ENCODE measurements at places on chromosomes 1 and 21.

DNA sequence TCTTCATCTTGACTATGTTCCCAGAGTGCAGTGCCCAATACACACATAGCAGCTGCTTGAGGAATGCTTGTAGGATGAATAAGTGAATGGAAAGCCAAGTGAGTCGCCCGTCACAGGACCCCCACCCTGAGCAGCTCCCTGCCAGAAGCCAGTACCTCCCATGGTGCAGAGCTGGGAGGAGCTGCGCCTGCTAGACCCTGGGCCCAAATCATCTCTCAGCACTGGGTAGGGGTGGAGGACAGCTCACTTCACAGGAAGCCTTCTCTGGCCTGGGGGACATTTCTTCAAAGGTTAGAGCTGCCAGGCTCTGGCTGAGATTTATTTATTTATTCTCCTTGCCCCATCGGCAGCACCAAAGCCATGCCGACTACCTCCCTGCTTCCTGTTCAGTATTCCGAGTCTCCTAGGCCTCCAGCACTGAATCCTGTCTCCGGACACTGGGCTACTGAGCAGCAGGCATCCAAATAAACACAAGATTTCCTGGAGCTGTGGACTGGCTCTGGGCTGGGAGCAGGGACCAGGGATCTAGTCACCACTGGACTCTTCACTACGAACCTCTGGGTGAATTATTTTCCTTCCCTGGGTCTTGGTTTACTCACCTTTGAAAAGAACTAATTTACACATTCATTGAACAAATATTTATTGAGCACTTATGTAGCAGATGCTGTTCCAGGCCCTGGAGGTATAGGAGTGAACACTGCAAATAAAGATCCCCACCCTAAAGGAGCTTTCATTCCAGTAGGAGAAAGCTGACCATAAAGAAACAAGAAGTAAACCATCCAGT, 187.7 kb downstream of the TRABD2B start:
- DNase-seq = no peak

- DNase-seq = no peak
Observed at GRCh38 chr1:99613716-99614115, 32.2 kb upstream of the PALMD start.

- DNase-seq = no peak
Observed at GRCh38 chr1:31335007-31335406, 37.9 kb downstream of the FABP3 start.

DNA sequence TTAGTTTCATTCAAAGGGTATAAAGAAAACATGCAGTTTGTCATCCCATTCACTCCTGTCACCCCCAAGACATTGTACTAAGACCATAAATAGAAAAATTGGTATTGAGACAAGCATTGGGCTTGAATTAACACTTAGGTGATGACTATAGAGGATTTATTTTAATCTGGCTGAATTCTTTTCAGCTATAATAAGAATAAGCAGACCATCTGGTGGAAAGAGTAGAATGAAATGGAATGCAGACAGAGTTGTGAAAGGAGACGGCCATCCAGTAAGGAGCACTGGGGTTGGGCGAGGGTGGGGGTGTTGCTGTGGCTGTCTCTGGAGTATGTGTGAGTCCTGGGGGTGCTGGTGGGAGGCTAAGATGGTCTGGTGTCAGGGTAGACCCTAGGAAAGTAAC, 125.0 kb upstream of the IVNS1ABP start:
- DNase-seq = no peak

DNA sequence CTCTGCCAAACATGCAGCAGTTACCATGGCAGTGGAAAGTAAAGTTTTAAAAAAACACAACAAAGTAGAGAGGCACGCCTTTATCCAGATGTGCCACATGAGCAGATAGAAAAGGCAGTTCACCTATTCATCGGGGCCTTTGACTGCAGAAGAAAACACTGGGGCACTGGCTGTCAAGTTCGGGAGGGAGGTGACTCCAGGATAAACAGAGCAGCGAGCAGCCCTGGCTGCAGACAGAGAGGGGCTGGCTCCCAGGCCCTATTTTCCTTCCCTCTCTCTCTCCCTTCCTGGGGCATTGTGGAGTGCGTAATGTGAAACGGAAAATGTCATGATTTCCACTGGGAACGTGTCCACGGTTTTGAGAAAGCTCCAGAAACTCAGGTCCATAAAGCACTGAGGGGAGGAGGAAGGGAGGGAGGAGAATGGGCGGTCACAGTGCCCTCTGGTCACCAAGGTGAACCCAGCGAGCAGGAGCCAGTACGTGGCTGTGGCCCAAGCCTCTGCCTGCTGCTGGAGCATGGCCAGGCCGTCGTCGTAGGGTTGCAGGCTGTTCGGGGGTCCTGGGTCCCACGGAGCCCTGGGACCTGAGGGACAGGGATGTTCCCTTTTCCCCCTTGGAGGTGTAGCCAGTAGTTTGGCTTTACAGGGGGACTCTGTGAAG, 114.7 kb upstream of the IRF2BP2 start:
- DNase-seq = peak; percentile 46

- peak; percentile 46 for DNase-seq
Observed at GRCh38 chr1:43836267-43836951, 97.2 kb upstream of the ARTN start.

- no peak for DNase-seq
Observed at GRCh38 chr21:41635874-41636273, 127.9 kb upstream of the TMPRSS2 start.

GRCh38 chr1:38444311-38444710, 397.7 kb upstream of the POU3F1 start:
- no peak for DNase-seq

DNA sequence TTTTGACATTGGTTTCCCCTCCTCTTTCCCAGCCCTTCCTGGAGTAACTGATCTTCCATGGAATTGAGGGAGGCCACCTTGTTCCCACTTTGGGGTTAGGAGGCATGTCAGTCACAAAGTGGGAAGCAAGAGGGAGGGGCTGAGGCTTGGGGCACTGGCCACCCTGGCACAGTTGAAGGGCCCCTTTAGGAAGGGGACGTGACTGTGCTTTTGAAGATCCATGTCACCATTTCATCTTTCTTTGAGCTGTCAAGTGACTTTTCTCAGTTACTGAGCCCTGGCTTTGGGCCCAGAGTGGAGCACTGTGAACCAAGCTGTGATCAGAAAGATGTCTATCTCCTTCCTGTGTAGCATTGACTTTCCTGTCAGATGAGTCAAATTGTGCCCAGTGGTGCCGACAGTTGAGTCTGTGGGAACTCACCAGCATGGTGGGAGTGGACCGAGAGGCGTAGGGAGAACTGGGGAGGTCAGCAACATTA, 38.5 kb upstream of the TDRD10 start:
- peak; percentile 45 for DNase-seq
